Osteoblast (primary cell): ENCODE measurements at places on chromosomes 1 and 21. TPM values are rescaled to one million over a fixed set of nuclear protein-coding genes. Genes with fewer than 3 reads are reported as not detected.

GRCh38 chr1:5646486-5647149, 345.6 kb downstream of the NPHP4 start:
- DNase-seq, result no peak

SNAPIN gene
- 53.6 TPM in 2 replicates for total RNA-seq

ZBED6 gene
- total RNA-seq, result 38.9 and 47.0 TPM in 2 replicates

DNA sequence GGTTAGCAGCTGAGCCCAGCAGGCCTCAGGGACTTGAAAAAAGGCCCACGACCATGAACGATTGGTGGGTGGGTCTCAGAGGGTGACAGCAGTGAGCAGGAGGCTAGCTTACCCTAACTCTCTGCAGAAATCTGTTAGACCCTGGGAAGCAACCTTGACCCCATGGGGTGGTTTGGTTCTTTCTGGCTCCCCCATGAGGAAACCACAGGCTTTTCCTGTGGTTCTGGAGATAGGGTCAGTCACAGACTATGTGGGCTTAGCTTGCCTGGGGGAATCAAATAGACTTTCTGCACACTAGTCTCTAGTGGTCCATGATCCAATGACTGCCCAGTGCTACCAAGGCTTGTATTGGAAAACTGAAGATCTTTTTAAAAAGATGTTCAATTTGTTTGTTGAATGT, 118.1 kb downstream of the PLXNA2 start:
- DNase-seq, result no peak

DNA sequence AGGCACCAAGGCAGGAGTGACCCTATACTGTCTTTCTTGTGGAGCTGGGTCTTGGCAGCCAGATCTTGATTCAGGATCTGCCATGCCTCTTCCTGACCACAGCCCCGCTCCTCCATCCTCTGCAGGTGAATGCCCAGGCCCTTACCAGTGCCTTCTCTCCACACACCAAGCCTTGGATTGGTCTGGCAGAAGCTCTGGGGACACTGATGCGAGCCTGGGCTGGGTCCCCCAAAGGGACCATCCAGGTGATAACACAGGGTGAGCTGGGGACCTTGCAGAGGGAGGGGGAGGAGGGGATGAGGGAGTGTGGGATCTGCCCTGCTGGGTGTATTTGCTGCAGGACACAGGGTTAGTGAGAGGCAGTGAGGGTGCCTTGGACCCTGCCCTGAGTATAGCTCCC, 28.4 kb downstream of the HMGCS2 start:
- DNase-seq, result peak; percentile 70
